Stimulated activated CD8-positive, alpha-beta memory T cell treated with anti-CD3 and anti-CD28 coated beads, Interleukin-2, amount 100 ng/mL, for 1 hour (primary cell): ENCODE measurements at places on chromosomes 7 and 10.

- DNase-seq, result no peak
Measured at GRCh38 chr10:5283305-5284158, 81.2 kb upstream of the UCN3 start.

GRCh38 chr10:86472061-86472460 lies 49.5 kb downstream of the WAPL start:
- DNase-seq, result no peak

GRCh38 chr7:2109936-2110609 lies 122.7 kb downstream of the MAD1L1 start:
- DNase-seq, result no peak

GRCh38 chr10:18582803-18583202 lies 68.6 kb downstream of the NSUN6 start:
- DNase-seq, result no peak

DNA sequence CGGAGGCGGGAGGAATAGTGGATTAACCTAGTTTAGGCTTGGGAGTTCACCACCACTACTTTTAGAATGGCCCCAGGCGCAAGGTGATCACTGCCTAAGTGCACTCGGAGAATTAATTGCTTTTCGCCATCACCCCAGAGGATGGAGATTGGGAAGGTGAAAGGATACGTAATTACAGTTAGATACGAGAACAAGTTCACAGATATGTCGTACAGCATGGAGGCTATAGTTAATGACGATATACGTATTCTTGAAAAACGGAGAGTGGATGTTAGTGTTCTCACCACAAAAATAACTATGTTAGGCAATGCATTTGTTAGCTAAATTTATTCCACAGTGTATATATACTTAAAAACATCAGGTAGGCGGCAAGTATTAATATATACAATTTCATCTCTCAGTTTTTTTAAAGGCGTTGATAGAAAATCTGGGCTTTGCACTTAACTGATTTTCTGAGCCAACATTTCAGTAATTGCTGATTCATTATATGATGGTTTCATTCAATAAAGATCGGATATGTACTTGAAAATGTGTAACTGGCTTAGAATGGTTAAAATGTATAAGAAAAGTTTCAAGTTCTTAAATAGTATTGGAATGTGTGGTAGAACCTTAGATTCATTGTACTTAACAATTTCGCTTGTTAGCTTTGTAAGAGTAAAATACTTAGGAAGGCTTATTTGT lies 683 bp downstream of the CDC123 start:
- DNase-seq, result no peak
